ENCODE measurements at places on chromosomes 11 and 22.
A peak's percentile ranks its signal among the peaks of the same experiment; 100 is the strongest.

DNA sequence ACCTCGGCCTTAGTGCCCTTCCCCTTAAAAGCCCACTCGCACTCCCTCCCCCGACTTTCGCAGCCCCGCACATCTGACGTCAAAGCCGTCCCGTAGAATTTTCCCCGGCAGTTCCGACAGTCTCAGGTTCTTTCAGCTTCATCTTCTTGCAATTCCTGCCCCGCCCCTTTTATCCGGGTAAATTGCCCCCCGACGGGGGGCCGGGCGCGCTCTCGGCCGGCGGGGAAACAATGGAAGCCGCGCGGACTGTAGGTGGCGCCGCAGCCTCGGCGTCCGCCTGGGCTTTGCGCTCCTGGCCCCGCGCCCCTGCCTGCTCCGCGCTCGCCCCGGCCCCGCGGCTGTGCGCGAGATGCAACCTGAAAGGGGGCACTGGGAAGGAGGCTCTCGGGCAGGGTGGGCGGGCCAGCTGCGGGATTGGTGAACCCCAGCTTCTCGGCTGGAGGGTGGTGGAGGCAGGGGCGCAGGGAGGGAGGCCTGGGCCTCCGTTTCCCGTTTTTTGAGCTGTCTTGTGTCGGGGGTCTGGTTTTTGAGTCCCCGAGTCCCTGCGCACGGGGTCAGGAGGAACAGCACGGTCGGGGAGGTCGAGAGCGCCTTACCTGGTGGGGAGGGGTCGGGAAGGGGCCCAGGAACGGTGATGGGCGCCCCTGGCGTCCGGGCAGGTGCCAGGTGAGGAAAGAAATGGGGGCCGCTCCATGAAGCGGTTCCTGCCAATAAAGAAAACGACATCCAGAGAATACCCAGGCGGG lies 859 bp upstream of the FGF19 start:
- DNase-seq, result no peak

GRCh38 chr11:115707180-115707905 lies 203.1 kb upstream of the CADM1 start:
- DNase-seq, result no peak

DNA sequence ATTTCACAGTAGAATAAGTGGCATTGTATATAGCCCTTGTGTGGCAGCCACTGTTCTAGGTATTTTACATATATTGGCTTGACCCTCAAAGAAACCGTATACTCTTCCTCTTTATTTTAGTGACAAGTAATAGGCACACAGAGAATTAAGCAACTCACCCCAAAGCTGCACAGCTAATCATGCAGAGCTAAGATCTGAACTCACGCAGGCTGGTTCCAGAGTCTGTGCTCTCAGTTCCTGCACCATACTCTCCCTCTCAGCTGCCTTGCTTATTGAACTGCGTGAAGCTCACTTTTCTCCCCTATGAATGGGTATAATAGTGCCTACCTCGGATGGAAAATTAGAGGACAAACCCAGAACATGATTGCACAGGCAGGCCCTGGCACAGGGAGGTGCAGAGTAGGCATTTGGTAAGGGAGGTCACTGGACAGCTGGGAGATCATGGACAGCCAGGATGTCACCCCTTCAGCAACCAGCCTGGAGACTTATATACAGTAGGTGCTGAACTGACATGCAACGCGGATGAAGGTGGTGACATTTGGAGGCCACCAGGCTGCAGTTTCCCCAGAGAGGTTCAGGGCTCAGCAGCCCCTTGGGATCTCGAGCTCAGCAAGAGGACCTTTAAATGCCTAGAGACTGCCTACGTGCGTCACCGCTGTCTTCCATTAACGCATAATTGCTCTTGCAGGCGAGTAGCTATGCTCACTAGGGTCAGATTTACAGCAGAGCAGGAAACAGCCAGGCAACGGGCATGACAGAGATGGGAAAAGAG lies 78.4 kb upstream of the TP53I11 start:
- DNase-seq, result no peak

DNA sequence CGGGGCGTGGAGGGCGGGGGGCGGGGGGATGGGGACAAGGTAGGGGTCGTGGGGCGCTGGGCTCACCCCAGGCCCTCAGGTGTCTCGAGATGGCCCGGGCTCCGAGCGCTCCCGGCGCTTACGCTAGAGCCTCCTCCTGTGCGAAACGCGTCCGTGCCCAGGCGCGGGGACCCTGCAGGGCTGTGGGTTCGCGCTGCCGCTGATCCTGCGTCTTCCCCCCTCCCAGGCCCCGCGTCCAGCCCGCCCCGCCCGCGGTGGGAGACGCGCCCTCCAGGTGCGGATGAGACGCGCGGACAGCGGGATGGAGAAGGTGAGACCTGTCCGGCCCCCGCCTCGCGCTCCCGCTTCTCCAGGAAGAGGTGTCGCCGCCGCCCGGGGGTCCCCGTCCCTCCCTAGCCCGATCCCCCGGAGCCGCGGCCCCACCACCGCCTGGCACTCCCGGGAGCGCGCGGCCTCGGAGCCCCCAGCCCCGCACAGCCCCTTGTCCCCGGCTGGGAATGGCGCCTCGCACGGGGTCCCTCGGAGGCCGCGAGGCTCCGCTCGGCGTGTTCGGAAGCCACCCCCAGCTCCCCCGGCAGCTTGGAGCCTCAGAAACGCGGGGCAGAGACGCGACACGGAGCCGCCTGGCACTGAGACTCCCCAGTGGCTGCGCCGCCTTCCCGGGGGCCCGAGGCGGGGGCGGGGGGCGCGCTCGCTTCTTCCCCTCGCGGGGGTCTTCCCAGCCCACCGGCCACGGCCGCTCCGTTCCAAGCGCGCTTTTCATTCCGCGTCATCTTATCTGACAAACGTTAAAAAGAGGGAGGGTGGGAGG lies 27.6 kb upstream of the TOLLIP start:
- peak; percentile 17 for DNase-seq

Measured in activated CD4-positive, alpha-beta T cell treated with anti-CD3 and anti-CD28 coated beads, Interleukin-2, amount 10 ng/mL, durations not matched to agents 7 days and 5 days (primary cell).